ENCODE measurements at places on chromosomes 5 and 9.

DNA sequence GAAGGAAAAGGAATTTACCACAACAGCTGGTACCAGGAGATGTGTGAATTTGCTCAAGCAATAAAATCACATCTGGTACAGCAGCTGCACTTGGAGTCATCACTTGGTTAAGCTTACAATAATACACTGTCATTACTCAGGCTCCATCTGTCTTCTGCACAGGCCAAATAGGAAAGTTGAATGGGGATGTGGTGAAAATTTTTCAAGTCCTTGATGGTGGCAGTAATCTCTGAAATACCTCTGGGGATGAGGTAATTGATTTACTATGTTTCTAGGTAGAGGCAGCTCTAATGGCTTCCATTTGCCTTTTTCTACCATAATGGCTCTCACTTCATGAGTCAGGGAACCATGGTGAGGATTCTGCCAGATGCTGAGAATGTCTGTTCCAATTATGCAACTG is 206.8 kb upstream of the ATP10B start:
- DNase-seq = peak; percentile 51

DNA sequence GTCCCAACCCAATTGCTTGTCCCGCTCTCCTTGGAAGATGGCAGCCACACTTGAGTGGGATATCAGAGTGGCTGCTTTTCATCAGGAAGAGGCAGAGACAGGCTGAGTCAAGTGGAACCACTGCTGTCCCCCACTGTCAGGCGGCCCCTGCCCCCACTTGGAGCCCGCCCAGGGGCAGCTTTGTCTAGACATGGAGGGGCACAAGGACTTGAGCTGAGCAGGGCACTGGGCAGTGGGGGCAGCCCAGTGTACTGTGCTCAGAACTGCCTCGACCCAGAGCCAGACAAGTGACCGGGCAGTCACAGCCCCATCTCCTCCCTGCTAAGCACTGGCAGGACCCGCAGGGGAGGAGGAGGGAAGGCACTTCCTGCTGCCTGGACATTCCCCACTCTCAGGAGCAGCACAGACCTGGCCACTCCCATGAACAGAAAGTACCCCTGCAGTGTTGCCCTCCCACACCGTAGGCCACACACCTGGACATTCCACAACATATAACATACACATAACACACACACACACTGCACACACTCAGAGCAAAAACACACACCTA is 91.0 kb downstream of the MRPL36 start:
- DNase-seq = no peak

DNA sequence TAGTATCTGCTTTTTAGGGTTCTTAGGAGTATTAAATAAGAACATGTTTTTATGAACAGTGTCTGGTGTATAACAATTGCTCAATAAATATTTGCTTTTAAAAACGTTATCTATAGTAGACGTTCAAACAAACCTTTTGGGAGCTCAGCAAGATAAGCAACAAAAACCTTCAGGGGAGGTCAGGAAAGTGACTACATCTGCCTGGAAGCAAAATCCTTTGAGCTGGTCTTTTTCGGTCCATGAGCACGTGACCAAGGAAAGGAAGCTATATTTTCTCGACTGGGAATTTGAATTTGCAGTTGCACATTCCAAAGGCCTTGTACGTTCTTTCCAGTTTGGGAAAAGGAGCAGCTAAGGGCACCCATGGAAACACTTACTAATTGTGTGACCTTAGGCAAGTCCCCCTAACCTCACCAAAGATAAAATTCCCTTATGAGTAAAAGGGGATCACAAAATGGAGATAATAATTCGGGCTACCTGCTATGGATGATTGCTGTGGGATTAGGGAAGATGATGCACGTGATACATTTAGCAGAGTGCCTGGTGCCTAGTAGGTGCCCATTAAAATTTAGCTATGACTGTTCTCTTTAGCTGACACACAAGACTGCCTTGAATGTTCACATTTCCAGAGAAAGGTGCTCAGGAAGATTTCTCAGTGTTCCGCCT is 45.4 kb downstream of the PTTG1 start:
- DNase-seq = no peak

GRCh38 chr5:39255406-39255805 is 36.0 kb upstream of the FYB1 start:
- DNase-seq = no peak

DNA sequence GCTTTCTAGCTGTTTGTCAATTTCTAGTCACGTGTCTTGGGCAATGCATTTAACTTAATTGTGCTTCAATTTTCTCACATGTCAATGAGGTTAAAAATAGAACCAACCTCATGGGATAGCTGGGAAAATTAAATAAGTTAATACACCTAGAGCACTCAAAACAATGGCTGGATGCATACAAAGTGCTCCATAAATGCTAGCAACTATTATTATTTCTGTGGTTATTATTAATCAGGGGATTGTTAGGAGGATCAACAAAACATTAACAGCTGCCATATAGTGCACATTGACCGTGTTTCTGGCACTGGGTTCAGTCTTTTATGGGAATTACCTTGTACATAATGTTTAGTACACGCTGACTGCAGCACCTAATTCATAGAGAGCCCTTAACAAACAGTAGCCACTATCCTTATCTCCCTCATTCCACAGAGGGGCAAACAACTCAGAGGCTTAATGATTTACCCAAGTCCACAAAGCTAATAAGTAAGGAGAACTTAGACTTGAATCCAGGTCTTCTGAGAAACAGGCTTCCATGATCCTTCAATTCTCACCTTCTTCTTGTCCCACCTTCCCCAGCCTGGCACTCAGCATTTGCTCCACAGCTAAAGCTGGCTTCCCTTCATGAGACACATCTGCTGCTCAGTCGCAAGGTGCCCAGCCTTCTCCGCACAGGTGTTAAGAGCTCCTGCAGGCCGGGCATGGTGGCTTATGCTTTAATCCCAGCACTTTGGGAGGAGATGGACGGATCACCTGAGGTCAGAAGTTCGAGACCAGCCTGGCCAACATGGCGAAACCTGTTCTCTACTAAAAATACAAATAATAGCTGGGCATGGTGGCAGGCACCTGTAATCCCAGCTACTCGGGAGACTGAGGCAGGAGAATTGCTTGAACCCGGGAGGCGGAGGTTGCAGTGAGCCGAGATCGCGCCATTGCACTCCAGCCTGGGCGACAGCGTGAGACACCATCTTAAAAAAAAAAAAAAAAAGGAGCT is 137.4 kb upstream of the ABCA1 start:
- no peak for DNase-seq

- no peak for DNase-seq
Observed at GRCh38 chr5:26563979-26564378, 474.4 kb downstream of the CDH9 start.

DNA sequence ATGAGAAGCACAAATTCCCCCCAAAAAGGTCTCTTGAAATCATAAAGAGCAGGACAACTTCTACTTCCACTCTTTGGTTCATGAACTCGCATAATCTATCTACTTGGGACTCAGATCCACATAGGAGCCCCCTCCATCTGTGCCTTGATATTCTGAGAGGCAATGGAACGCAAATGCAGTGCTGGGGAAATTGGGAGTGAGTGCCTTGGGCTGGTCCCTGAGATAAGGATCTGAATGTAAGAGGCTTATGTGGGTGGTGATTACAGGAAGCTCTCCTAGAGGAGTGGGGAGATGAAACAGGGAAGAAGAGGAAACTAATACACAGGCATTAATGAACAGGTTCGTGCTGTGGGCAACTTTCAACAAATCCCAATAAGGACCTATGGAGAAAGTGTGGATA is 285.6 kb downstream of the RASEF start:
- no peak for DNase-seq

GRCh38 chr9:36123515-36123914 is 13.0 kb upstream of the GLIPR2 start:
- no peak for DNase-seq

DNA sequence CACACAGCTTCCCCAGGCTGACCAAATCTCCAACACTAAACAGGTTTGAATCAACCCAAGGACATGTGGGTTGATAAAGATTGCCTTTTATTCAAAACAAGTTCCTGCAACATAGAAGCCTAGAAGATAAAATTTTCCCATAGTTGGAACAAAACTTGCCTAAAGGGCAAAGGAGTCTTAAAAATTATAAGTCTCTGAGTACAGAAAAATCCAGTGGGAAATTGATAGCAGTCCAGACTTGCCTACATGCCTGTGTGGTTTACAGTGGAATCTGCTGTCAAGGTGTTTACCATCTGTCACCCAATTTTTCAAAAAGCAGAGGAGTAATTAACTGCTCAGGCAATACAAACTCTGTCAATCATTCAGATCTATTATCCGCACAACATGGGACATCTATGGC is 168.2 kb downstream of the PPP2R2B start:
- no peak for DNase-seq

- DNase-seq = no peak
Observed at GRCh38 chr9:1125741-1126140, 75.6 kb downstream of the DMRT2 start.

DNA sequence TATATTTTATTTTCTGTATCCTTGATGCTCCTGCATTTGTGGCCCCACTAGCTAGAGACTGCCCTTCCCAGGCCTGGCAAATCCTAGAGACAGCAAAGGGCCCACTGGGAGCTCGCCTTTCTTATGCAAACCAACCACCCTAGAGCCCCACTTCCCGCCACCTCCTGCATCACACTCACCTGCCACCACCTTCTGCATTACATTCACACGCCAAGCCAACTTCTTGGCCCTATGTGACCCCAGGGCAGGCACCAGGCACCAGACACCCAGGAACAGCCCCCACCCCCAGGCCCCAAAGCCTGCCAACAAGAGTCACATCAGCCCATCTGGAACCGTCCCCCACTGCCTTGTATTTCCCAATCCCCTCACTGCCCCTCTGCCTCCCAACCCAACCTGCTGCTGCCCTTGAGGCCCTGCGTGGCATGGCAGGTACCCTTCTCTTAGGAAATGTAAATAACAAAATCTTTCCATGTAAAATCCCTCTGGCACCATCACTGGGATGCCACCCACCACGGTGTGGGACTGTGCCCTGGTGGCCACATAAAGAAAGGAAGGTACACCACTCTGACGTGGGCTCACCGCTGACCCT is 22.0 kb downstream of the ROR2 start:
- no peak for DNase-seq

GRCh38 chr9:101625876-101626275 is 31.1 kb upstream of the PPP3R2 start:
- DNase-seq = no peak

- DNase-seq = no peak
Observed at GRCh38 chr5:1879292-1880263, 3.1 kb downstream of the IRX4 start.

DNA sequence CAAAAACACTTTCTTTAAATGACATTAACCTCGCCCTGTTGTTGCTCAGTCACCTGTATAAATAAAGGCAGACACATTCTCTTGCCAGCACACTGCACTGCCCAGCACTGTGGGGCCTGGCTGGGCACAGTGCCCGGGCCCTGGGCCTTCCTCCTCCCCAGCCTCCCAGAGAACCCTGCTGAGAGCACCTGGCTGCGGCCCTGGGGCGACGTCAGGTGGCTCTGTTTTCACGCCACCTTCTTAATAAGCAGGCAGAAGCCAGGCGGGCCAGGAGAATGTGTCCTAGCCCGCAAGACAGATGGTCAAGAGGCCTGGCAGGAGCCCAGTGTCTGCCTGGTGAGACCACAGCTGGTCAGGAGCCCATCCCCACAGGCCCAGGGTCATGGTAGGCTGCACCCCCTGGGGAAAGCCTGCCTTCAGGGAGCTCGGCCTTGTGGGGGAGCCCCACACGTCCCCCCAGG is 8.2 kb upstream of the AGPAT2 start:
- no peak for DNase-seq

DNA sequence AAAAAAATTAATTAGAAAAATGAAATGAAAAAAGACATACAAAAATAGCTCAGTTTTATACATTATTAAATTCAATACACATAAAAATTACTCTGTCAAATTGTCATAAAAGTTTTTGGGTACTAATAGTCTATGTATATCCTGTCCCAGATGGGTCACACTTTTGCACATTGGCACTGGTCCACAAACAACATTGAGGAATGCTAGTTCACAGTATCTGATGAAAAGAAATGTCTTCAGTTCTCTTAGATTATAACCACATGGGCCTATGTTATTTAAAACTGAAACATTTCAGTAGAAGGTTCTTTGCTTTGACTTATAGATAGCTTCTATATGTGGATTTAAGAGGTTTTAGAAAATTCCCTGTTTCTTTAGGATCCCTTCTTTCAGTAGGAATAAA is 39.8 kb downstream of the LNPEP start:
- no peak for DNase-seq

DNA sequence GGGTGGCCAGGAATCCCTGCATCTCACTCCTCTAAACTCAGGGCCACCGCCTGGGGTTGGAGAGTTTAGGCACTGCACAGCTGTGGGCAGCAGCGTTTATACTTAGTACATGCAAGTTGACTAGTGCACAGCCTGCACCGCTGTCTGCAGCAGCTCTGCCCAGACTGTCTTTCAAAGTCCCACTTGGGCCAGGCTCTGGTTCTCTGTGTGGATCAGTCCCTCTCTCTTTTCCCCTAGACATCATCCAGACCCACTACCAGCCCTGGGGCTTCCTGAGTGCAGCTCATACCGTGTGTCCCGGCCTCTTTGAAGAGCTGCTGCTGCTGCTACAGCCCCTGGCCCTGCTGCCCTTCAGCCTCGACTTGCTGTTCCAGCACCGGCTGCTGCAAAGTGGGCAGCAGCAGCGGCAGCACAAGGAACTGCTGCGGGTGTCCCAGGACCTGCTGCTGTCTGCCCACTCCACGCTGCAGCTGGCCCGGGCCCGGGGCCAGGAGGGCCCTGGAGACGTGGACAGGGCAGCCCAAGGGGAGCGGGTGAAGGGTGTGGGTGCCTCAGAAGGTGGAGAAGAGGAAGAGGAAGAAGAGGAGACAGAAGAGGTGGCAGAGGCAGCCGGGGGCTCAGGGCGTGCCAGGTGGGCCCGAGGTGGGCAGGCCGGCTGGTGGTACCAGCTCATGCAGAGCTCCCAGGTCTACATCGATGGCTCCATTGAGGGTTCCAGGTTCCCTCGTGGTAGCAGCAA is 45.1 kb upstream of the TESK1 start:
- DNase-seq = no peak

DNA sequence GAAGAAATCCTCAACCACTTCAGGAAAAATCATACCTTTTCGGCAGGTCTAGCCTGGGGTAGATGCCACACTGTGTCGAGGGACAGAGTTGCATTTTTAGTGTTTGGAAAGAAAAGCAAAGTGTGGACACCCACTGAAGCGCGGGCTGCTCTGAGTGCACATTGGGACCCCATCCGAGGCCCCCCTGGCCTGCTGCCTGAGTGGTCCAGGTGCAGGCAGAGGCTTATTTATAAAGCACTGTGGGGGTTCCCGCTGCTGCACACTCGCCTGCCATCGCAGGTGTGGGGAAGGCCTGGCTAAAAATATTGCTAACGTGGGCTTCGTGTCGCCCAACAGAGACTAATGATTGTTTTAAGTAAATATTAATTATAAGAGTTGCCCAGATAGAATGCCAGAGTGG is 119.4 kb downstream of the CRB2 start:
- DNase-seq = no peak

- DNase-seq = no peak
Observed at GRCh38 chr9:40907657-40908624, 220.5 kb downstream of the FOXD4L6 start.

DNA sequence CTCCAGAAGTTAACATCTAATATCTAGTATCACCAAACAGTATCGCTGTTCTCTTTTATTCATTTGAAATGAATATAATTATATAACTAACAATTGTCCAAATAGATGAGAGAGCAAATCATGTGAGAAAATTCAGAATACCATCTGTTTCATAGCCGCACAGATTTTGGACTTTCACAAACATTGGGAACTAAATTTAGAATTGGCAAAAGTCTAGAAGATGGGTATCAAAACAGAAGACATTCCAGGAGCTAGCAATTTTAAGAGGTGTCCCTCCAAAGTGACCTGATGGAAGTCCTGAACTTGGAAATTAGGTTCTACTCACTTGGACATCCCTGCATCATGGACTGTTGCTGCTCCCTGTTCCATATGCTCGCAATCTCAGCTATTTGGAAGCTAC is 57.0 kb upstream of the FSD1L start:
- no peak for DNase-seq

Measured in NCI-H446 treated with DMSO at 0.1 percent for 48 hours (cell line).